Vagina (tissue), 2 donors: ENCODE measurements at places on chromosomes 11 and 22. TPM values are rescaled to one million over a fixed set of nuclear protein-coding genes. Genes with fewer than 3 reads are reported as not detected.

- DNase-seq: no peak
- H3K36me3 ChIP-seq: no peaks in the 10 kb centered on the region
- no peaks in the 10 kb centered on the region for H3K4me1 ChIP-seq
- H3K27ac ChIP-seq: no peak overlapping the region
Observed at GRCh38 chr22:17436981-17437412, 67.7 kb downstream of the CECR2 start.

DNA sequence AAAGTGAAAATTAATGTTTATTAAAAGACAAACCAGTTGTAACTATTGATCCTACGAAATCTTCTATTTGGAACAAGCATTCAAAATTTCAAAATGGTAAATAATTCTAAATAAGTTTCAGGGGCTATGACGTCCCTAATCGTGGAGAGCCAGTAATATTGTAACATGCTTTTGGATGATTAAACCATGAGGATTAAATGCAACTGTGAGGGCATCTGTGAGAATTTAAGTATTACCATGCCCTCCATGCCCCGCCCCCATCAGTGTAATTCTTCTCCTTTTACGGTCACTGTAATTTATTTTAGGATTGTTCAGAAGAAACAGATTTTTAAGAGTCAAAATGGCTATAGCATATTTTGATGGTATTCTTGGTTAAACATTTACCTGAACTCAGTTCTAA, 133.2 kb downstream of the APOL5 start:
- DNase-seq: no peak
- H3K4me1 ChIP-seq: no peaks in the 10 kb centered on the region
- no peak overlapping the region for H3K27ac ChIP-seq

GRCh38 chr22:38843657-38844314, at the start of gene NPTXR:
Gene NPTXR, minus strand, starts transcription at chr22:38844028.
- DNase-seq: no peak
- H3K27ac ChIP-seq: peak within 1 kb of the TSS; percentile 58
- H3K27me3 ChIP-seq: no peaks in the 10 kb centered on the region
- no peaks in the 10 kb centered on the region for H3K36me3 ChIP-seq
- H3K4me3 ChIP-seq: peak within 1 kb of the TSS; percentile 68

- no peaks in the 10 kb centered on the region for H3K36me3 ChIP-seq
- H3K4me1 ChIP-seq: no peaks in the 10 kb centered on the region
- H3K27me3 ChIP-seq: no peaks in the 10 kb centered on the region
Observed at GRCh38 chr22:44219101-44219870, 38.6 kb downstream of the PARVG start.

The OR56A1 gene
- total RNA-seq: not detected
